ENCODE measurements at places on chromosomes 16 and 17.

GRCh38 chr17:77353684-77354419 lies 213.1 kb downstream of the SEC14L1 start:
- DNase-seq: no peak

DNA sequence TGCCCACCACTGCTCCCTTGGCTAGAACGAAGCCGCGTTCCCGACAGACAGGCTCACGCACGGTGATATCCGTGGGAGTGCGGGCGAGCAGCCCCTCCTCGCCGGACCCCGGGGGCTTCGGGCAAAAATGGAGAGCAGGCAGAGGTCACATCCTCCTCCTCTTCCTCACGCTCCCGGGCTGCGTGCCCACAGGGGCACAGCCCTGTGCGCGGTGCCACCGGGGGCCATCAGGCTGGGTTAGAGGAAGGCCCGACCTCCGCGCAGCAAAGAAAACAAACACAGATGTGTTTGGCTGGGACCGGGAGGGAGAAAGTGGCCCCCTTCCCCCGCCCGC lies 519 bp upstream of the NTN1 start:
- DNase-seq: no peak

DNA sequence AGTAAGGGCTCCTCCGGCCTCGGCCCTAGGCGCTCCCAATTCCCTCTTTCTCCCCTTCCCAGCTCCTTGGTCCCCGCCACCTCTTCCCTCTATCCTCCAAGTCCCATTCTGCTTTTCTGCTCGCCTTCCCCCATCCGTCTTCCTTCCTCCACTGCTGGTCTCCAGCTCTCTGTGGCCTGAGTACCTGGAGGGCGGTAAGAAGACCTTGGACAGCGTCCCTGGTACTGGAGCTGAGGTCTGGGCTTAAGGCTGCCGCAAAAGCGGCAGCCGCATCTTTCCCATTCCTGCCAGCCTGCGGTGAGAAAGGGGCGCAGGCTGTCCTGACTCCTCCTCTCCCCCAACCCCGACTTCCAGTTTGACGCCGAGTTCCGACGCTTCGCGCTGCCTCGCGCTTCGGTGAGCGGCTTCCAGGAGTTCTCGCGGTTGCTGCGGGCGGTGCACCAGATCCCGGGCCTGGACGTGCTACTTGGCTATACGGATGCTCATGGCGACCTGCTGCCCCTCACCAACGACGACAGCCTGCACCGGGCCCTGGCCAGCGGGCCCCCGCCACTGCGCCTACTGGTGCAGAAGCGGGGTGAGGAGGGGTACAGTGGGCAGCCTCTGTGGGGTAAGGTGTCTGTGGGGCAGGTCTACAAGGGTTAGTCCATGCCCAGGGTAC lies 471 bp downstream of the PARD6A start:
- no peak for DNase-seq

GRCh38 chr17:17443173-17443572 lies 33.6 kb upstream of the MED9 start:
- DNase-seq: no peak

DNA sequence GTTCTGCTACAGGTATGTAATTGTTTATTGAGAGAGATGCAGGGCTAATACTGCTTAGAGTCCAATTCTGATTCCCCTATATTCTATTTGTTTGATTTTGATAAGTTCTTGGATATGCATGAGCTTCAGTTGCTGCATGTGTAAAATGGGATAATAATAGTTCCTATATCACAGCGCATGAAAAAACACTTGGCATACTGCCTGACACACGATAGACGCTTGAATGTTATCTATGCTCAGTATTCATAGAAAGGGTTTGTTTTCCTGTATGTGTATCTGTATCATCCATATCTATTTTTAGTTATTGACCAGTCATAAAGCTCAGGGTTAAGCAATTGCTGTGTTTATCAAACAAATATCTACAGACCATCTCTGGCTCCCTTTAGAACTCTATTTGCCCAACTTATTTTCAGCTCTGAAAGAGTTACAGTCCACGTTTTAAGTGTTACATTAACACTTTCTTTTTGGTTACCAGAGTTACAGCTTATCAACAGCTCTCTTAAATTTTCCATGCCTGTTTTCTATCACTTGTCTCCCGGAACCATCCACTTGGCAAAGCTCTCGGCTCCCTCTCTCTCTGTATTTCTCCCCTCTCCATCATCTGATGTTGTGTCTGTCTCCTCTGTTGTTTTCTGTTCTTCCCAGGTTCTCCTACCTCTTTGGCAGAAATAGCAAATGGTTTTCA lies 334.8 kb downstream of the CBLN1 start:
- no peak for DNase-seq
